Activated CD4-positive, alpha-beta T cell treated with anti-CD3 and anti-CD28 coated beads, Interleukin-2, amount 50 U/mL, for 1 hour (primary cell): ENCODE measurements at places on chromosomes 1 and 21.
A peak's percentile ranks its signal among the peaks of the same experiment; 100 is the strongest.

GRCh38 chr1:168137515-168137821, 738 bp upstream of the GPR161 start:
- DNase-seq: no peak

DNA sequence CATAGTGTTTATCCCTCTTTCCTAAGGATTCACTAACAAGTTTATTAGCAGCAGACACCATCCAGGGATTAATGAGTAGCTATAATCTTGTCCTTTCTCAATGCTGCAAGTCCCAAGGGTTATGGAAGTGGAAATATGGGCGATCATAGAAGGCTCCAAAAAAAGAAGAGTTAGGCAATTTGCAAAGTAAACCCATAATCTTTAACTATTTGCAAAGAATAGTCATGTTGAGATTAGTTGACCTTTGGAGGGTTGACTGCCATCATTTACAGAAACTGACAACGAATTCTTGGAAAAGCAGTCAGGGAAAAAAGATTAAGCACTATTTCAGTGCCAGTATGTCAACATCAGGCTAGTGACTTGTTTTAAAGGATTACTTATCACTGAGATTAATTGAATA, 169.9 kb downstream of the KCNT2 start:
- DNase-seq: no peak

- DNase-seq: no peak
Observed at GRCh38 chr1:14486401-14487201, 111.9 kb upstream of the KAZN start.

DNA sequence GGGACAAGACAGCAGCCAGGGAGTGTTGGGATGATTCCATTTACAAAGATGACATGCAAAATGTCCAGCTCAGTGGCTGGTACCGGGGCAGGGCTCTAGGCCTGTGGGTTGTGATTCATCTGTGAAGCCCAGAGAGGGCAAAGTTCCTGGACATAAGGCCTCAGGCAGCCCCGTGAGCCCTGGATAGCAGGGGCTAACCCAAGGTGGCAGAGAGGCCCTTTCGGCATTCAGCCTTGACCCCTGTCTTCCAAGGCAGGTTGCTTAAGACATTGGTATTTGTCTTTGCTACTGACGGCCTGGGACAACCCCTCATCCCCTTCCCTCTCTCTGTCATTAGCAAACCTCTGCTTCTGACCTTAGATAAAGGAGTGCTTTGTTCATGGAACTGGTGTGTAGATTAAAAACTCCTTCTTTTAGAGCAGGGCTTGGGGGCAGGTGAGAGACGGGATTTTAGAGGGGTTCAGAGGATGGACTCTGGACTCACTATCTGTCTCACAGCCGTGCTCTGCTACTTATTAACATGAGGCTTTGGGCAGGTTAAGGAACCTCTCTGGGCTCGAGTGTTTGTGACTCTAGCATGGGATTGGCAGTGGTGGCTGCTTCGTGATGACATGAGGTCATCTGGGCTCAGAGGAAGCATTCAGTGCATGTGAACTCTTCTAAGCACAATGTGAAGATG, 36.3 kb downstream of the TMEM51 start:
- DNase-seq: no peak

- DNase-seq: no peak
Observed at GRCh38 chr1:174654560-174654959, 206.8 kb downstream of the GPR52 start.

- no peak for DNase-seq
Observed at GRCh38 chr1:218493986-218494385, 148.8 kb downstream of the TGFB2 start.

DNA sequence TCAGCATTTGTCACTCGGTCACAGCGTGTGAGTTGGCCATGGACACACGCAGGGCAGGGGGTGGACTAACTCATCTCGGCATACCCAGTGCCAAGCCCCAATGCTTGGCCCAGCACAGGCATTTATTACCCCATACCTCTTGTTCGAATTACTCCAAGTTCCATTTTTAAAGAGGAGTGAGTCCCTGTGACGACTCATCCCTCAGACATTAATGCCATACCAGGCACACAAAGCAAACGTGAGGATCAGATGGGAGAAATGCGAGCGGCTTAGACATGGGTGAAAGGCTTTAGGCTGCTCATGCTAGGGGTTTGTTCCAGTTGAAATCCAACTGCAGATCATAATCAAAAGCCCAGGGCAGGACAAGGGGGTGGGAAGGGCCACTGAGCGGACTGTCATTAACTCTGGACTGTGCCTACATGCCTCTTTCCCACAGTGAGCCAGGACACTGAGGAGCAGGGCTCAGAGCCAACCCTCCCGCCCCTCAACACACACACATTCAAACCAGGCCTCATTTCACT, 118.5 kb upstream of the NGF start:
- no peak for DNase-seq

- no peak for DNase-seq
Observed at GRCh38 chr1:117241512-117241911, 30.8 kb upstream of the VTCN1 start.

DNA sequence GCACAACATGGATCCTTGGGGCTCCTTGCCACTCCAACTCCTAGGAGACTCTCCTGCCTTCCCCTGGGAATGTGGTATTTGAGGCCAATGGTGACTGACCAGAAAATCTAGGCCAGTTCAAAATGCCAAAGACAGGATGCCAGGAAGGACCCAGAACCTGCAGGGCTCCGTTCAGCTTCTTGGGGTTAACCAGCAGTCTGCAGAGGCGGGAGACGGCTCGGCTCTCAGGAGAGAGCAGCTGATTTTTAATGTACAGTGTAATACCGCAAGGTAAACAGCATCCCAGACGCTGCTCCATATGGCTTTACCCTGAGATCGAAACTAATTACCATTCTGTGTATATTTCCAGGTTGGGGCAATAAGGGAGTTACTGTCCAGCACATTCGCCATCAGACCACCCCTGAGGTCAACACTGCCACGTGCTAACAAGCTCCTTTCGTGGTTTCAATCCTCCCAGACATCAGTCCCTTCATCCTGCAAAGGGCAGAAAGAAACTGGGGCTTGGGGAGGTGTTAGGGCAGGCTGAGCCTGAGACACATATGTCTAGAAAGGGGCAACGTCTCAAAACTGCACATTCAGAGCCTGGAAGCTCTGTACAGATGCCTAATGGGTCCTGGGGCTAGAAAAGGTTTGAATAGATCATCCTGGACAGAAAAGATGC, 16.7 kb downstream of the ITPKB start:
- DNase-seq: no peak

GRCh38 chr1:36419140-36419539, 21.4 kb upstream of the LSM10 start:
- no peak for DNase-seq

DNA sequence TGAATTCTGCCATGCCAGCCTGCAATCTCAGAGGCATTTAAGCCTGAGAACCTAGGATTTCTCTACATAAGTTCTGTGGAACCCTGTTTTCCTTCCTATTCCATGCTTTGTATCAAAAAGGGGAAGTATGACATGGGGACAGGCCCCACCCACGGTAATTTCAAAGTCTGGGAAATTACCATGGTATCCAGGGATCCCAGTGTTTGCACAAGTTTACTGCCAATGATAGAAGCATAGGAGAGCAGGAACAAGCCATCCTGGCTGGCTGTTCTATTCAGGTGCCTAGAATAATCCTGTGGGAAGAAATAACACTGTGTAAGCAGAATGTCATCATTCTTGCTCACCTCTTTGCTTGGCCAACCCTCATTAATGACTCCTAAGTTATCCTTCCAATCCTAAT, 53.8 kb upstream of the ATP1B1 start:
- no peak for DNase-seq

DNA sequence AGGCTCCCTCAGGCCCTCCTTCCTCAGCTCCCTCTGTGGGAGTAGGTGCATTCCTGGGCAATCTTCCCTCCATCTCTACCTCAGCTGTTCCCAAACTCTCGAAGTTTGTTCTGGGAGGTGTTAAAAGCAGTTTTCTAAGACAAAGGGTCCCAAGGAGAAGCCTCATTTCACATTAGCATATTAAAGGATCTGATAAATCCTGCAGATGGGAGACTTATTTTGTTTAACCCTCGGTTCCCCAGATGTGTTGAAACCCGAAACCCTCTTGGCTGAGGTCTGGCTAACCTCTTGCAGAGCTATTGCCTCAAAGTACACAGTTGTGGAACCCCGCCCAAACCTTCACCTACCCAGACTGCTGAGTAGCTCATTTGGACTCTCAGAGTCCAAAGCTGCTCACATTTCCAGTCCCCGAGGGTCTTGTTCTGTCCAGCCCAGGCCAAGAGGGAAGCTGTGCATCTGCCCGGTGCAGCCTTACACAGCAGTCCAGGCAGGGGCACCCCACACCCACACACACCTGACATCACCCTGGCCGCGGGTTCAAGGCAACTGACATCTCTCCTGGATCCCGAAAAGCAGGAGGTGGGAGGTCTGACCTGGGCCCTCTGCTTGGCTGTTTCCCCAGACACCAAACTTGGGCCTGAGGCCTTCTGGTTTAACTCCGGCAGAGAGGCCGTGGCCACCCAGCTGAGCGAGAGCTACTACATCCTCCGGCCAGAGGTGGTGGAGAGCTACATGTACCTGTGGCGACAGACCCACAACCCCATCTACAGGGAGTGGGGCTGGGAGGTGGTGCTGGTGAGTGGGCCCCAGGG, 19.5 kb upstream of the SELENON start:
- DNase-seq: no peak

DNA sequence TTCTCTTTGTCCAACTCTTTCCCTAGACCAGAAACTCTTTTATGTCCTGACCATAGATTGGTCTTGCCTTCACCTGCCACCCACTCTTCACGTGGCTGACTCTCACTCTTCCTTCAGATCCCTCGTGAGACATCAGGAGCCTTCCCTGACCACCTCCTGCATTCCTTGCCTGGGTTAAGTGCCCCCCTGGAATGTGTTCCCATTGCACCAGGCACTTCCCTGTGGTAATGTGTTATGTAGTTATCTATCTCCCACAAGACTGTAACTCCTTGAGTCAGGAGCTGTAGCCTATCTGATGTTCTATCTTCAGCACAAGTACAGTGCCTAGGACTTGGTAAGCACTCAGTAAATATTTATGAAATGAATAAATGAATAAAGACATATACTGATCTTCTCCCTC, 111.2 kb upstream of the CTTNBP2NL start:
- DNase-seq: no peak

DNA sequence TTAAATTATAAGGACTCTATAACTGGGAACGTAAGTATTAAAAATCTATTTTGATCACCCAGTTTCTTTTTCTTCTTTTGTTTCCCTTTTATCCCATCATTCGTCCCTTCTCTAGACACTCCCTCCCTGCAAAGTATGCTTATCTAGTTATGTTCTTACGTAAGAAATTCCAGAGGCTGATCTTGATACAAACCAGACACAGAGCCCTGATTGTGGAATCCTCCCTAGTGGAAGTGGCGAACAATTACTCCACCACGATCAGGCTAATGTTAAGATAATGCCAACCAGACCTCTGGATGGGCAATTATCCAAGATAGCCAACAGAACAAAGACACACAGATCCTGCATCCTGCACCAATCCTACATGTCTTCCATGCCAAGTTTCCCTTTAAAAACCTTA, 1557.4 kb downstream of the PLA2G4A start:
- no peak for DNase-seq

DNA sequence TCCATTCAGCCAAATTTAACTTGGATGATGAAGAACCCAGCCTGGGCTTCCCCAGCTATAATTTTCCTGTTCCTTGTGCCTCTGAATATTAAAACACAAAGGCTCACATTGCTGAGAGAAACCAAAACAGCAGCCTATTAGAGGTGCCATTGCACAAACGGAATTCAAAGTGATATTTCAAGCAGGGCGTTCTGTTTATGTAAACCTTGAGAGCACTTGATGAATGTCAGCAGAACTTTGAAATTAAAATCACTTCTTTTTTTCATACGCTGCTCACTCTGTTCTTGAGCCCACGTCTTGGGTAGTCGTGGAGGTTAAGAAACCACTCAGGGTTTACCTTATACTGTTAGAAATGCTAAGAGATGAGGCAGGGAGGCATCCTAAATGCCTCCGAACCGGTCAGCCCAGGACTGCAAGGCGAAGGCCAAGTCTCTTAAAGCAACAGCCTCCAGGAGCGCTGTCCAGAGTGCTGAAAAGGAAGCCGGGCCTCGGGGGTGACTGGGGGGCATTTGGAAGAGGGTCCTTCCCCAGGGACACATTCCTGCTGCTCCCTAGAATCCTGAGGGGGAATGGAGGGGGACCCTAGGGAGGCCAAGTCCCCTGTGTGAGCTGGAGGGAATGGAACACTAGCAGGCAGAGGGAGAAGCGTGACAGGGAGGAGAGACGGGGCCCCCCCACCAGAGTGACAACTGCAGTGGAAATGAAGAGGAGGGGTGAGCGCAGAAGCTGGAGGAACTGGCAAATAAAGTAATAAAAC, 154.8 kb upstream of the VAMP3 start:
- DNase-seq: peak; percentile 20

- DNase-seq: no peak
Observed at GRCh38 chr1:172383536-172383935, 36.9 kb upstream of the C1orf105 start.

GRCh38 chr1:81921851-81922462, 121.2 kb downstream of the ADGRL2 start:
- DNase-seq: no peak

- no peak for DNase-seq
Observed at GRCh38 chr1:32275424-32275823, 16.5 kb upstream of the HDAC1 start.

DNA sequence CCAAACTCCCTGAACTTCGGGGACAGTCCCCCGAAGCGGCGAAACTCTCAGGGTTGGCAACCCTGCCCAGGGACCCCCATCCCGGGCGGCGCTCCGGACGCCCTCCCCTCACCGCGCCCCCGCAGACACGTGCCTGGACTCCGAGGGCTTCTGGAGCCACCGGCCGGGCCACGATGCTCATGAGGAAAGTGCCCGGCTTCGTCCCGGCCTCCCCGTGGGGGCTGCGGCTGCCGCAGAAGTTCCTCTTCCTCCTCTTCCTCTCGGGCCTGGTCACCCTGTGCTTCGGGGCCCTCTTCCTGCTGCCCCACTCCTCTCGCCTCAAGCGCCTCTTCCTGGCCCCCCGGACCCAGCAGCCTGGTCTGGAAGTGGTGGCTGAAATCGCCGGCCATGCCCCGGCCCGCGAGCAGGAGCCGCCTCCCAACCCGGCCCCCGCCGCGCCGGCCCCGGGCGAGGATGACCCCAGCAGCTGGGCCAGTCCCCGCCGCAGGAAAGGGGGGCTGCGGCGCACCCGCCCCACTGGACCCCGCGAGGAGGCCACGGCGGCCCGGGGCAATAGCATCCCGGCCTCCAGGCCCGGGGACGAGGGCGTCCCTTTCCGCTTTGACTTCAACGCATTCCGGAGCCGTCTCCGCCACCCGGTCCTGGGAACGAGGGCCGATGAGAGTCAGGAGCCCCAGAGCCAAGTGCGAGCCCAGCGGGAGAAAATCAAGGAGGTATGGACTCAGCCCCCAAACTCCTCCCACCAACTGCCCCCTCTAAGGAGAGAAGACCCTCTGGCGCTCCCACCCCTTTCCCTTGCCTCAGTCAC, 1.2 kb downstream of the MAN1C1 start:
- DNase-seq: no peak
